ENCODE measurements at places on chromosomes 4 and X. TPM values are rescaled to one million over a fixed set of nuclear protein-coding genes. Genes with fewer than 3 reads are reported as not detected.

Gene AR
- 4.5 TPM for total RNA-seq

Gene POU3F4
- 0.03 TPM for total RNA-seq

Gene HPF1
- 29.0 TPM for total RNA-seq

Gene CTSO
- total RNA-seq, result 25.6 TPM

Gene ARAP2
- total RNA-seq, result 22.7 TPM

Gene GRIA2
- total RNA-seq, result 4.2 TPM

Gene TACR3
- 0.27 TPM for total RNA-seq

- no peak for DNase-seq
Measured at GRCh38 chrX:9860826-9861225, 74.6 kb downstream of the SHROOM2 start.

DNA sequence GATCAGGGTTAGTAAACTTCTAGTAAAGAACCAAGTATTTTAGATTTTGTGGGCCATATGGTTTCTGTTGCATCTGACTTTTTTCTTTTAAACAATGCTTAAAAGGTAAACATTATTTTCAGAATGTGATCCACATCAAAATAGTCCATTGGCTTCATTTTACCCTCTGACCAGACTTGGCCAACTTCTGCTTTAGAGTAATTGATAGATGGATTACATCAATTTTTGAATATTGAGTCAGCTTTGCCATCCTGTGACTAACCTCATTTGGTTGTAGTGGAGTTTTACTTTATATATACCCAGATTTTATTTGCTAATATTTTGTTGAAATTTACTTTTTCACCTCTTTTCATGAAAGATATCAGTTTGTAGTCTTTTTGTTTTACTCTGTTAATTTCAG lies 559.8 kb downstream of the TLL1 start:
- DNase-seq, result no peak

- DNase-seq, result no peak
Measured at GRCh38 chrX:56029188-56029587, 203.0 kb upstream of the KLF8 start.

DNA sequence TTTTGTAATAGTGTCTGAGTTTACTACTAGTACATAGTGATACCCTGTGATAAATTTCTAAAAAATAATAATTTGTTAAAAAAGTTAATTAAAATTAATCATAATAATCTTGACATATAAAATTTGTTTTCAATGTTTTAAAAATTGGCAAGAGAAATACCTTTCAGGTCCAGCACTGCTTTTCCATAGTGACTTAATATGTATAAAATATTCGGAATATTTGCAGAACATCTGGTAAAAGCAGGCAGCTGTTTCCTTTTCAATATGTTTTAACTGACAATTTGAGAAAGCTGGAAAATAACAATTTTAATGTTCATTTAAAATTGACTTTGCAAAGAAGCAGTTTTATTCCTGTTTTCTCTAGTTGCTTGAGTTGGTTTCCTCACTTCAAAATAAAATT lies 17.6 kb upstream of the GK2 start:
- DNase-seq, result no peak

DNA sequence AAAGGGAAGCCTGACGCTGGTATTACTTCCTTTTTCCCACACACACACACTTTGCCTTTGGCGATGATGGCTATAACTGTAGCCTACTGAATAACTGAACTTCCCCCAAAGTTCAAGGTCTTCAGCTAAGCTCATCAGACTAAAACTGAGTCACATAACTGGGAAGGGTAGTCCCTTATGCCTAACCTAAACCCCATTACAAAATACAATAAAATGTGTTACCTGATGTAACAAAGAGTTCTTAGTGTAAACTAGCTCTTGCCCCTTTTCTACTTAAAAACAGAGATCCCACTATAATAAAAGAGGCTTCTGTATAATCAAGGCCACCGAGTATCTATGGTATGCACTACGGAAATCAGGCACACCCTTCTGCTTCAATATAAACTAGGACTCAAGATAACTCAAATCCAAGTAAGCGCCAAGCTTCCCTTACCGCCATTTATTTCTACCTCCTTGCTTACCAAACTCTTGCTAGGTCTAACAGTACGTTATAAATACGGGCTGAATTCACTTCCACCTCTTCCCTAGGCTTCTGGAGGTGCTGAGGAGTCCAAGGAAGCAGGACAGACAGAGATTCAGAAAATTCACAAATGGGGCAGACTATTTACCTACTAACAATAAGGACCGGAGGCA lies 2.4 kb downstream of the OTUD4 start:
- DNase-seq, result peak; percentile 10

DNA sequence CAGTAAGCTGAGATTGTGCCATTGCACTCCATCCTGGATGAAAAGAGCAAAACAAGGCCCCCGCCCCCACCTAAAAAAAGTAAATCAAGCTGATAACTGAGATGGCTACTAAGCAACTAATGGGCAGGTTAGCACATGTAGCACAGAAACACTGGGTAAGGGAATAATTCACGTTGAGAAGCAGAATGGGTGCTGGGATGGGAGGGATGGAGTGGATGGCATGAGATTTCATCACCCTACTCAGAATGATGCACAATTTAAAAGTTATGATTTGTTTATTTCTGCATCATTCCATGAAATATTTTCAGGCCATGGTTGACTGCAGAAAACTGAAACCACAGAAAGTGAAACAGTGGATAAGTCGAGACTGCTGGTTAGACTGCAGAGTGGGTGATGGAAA lies 224.0 kb downstream of the ARAP2 start:
- DNase-seq, result no peak

GRCh38 chr4:16250661-16251365 lies 24.5 kb upstream of the TAPT1 start:
- DNase-seq, result peak; percentile 46

- no peak for DNase-seq
Measured at GRCh38 chr4:658681-659667, 15.1 kb downstream of the ATP5ME start.

DNA sequence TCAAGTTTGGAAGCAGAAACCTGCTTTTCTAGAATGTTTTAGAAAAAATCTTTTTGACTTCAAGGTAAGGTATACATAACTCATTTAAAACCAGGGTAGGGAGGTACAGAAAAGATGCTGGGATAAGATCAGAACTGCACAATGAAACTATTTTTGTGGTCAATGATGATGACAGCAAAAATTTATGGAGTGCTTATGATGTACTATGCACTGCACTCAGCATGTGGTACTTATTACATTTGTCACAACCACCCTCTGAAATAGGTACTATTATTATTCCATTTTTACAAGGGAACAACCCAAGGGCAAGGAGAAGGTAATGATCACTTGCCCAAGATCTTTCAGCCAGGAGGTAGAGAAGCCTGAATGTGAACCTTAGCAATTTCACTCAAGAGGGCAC lies 8.0 kb downstream of the GPM6B start:
- DNase-seq, result no peak

DNA sequence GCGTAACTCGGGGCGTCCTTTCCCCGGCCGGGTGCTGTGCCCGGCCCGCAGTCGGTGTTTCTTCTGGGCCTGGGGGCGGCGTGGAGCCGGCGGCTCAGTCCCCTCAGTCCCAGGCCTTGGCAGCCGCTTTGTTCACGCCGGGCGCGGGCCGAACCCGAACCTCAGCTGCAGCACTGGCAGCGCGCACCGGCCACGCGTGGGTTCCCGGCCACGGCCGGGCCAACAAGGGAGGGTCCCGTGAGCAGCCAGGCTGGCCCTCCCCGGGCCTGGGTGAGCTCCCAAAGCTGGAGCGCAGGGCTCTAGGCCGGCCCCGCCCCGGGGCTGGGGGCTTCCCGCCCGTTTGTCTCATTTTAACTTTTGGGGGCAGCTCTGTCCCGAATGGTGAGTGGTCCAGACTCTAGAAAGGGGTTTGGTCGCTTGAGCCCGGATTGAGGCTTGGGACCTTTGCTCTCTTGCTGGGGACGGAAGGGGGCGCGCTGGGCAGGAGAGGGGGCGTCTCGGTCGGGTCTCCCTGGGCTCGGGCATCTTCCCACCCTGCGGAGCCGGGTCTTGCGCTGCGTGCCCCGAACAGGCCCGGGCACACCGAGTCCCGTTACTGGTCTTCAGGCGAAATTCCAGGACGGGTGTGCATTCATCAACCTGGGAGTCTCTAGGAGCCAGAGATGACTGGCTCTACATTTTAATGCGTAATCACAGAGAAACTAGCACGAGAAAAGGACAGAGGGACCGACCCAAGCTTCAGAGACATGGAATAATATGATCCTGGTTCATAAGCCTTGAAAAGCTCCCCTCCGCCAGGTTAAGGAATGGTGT lies 177.1 kb downstream of the CBR4 start:
- peak; percentile 51 for DNase-seq

GRCh38 chr4:108384544-108384943 lies 215.8 kb upstream of the LEF1 start:
- no peak for DNase-seq

- DNase-seq, result no peak
Measured at GRCh38 chr4:96035727-96036126, 195.8 kb downstream of the PDHA2 start.

GRCh38 chrX:40008791-40009461 lies 88.8 kb downstream of the BCOR start:
- DNase-seq, result peak; percentile 54

- DNase-seq, result peak; percentile 75
Measured at GRCh38 chrX:154373340-154374306, 811 bp downstream of the FLNA start.

- DNase-seq, result no peak
Measured at GRCh38 chrX:42123369-42123768, 200.0 kb upstream of the CASK start.

GRCh38 chr4:142065086-142065647 lies 428.8 kb downstream of the IL15 start:
- DNase-seq, result no peak

DNA sequence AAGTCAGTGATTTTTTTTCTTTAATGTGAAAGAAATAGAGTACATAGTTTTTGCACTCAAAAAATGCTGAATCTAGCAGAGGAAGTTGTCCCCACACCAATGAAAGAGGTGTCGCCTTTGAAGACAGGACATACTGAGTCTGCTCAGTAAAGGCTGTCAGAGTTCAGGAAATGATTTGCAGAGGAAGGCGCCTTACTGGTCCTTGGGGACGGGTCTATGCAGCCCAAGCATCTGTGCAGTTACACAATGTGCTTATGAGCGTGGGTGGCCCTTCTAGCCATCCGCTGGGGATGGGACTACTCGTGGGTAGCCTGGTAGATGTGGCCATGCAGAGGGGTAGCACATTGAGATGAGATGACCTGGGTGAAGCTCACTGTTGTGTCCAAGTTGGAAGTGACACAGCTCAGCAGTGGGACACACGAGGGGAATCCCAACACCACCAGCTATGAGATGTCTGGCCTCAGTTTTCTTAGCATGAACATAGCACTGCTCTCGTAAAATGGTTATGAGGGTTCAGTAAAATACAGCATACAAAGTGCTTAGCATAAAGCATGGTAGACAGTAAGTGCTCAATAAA lies 116.5 kb upstream of the RBPJ start:
- DNase-seq, result no peak

- DNase-seq, result no peak
Measured at GRCh38 chrX:123487236-123487635, 245.6 kb downstream of the THOC2 start.

DNA sequence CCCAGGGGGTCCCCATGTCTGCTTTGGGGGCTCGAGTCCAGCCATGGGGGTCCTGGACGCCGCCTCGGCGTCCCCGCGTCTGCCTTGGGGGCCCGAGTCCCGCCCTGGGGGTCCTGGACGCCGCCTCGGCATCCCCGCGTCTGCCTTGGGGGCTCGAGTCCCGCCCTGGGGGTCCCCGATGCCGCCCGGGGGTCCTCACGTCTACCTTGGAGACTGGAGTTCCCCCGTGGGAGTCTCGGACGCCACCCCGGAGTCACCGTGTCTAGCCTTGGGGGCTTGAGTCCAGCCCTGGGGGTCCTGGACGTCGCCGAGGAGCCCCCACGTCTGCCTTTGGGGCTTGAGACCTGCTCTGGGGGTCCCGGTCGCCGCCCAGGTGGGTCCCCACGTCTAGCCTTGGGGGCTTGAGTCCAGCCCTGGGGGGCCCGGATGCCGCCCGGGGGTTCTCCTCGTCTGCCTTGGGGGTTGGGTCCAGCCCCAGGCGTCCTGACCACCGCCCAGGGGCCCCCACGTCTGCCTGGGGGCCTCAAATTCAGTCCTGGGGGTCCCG lies 1.1 kb upstream of the GTPBP6 start:
- DNase-seq, result no peak

DNA sequence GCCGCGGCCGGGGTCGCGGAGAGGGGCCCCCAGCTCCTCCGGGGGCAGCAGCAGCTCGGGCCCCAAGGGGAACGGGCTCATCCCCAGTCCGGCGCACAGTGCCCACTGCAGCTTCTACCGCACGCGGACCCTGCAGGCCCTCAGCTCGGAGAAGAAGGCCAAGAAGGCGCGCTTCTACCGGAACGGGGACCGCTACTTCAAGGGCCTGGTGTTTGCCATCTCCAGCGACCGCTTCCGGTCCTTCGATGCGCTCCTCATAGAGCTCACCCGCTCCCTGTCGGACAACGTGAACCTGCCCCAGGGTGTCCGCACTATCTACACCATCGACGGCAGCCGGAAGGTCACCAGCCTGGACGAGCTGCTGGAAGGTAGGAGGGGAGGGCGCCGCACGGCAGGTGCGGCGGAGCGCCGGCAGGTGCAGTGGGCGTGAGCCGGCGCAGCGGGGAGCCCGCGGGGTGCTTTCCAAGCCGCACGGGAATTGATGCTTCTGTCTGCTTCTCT lies 886 bp downstream of the DCLK2 start:
- DNase-seq, result peak; percentile 43

DNA sequence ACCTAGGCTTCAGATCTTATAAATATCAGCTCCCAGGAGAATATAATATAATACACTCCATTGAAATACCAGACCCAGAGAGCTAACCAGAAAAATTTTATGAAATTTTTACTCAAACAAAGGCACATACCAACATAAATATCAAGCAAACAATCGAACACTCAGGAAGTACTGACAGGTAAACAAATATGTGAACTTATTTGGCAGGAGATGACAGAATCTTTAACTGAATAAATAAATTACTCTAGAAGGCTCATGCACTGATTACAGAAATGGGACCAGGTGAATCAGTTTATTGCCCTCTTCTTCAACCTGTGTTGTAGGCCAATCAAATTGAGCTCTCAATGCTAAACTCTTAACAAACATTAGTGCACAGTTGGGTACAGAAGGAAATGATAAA lies 225.2 kb upstream of the PABPC4L start:
- no peak for DNase-seq

DNA sequence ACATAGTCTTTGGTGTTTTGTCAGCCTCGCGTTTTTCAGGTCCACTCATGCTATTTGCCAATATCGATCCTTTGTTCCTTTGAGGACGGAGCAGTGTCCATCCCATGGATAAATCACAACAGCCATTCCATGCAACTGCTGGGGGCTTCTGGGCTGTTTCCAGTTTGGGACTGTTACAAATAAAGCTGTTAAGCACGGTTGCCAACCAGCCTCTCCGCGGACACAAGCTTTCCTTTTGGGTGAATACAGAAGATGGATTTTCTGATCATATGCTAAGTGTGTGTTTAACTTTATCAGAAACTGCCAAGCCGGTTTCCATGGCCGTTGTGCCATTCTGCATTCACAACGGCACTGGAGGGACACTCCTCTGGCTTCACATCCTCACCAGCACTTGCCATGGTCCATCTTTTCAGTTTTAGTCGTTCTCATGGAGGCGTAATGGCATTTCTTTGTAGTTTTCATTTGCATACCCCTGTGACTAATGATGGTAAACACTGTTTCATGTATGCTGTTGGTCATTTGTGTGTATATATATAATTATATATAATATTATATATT lies 67.8 kb downstream of the ABLIM2 start:
- no peak for DNase-seq

- DNase-seq, result no peak
Measured at GRCh38 chr4:41366911-41367517, 110.3 kb downstream of the UCHL1 start.

GRCh38 chr4:114077610-114078009 lies 98.2 kb upstream of the ARSJ start:
- DNase-seq, result no peak

Data from hepatocyte (in vitro differentiated cells).